ENCODE measurements at places on chromosomes 7 and 10.

- DNase-seq = no peak
- H3K4me3 ChIP-seq = no peak overlapping the region
- no peak overlapping the region for H3K27ac ChIP-seq
- no peaks in the 10 kb centered on the region for H3K4me1 ChIP-seq
- no peaks in the 10 kb centered on the region for H3K36me3 ChIP-seq
- H3K27me3 ChIP-seq = no peaks in the 10 kb centered on the region
These were observed 24.5 kb upstream of the PURB start for GRCh38 chr7:44909596-44910389.

GRCh38 chr7:24432677-24433076 lies 140.6 kb upstream of the PALS2 start:
- no peaks in the 10 kb centered on the region for H3K36me3 ChIP-seq
- no peak overlapping the region for H3K27ac ChIP-seq
- no peak for DNase-seq
- H3K27me3 ChIP-seq = no peaks in the 10 kb centered on the region
- H3K4me3 ChIP-seq = no peak overlapping the region
- no peaks in the 10 kb centered on the region for H3K4me1 ChIP-seq

DNA sequence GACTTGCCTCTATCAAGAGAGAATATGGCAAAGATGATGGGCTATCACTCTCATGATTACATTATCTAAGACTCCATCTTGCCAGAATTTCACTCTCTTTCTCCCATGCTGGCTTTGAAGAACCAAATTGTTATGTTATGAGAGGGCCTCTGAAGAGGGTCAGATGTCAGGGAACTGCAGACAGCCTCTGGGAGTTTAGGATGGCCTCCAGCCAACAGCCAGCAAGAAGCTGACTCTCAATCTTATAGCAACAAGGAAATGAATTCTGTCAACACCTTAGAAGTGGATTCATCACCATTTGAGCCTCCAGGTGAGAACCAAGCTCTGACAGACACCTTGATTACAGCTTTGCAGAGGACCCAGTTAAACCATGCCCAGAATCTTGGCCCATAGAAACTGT lies 33.6 kb downstream of the ZNF22 start:
- H3K27me3 ChIP-seq = no peaks in the 10 kb centered on the region
- H3K4me3 ChIP-seq = no peak overlapping the region
- no peaks in the 10 kb centered on the region for H3K4me1 ChIP-seq
- H3K27ac ChIP-seq = no peak overlapping the region
- no peaks in the 10 kb centered on the region for H3K36me3 ChIP-seq

DNA sequence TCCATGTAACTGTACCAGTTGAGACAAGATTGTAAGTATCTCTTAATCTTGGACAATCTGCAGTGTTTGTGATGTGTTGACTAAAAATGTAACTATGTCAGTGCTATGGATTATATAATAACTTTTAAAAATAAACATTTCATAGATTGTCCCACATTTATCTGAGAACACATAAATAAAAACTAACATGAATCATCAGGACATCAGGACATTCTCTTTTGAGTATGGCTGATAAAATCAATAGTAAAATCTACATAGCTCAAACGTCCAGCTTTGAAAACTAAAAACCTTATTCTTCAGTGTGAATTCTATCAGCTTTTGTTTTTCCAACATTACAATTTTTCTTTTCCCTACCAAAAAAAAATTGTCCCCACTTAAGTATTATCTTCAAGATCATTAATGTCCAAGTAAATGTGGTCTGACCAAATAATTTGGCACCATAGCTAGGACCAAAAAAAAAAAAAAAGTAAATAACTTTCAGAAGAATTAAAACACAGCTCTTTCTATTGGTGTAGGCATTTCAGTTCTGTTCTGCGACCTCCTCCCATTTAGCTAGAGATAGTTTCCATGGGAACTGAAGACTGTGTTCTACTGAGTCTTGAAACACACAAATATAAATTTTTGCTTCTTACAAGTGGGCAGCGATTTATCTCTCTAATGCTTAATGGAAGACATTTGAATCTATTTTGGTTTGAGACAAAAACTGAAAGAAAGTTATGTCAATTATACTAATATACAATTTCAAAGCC lies 123.0 kb upstream of the SGCE start:
- no peak overlapping the region for H3K4me3 ChIP-seq
- no peak overlapping the region for H3K27ac ChIP-seq

GRCh38 chr10:62113680-62114079 lies 155.0 kb downstream of the RTKN2 start:
- DNase-seq = no peak
- H3K4me1 ChIP-seq = no peaks in the 10 kb centered on the region
- no peaks in the 10 kb centered on the region for H3K36me3 ChIP-seq
- H3K4me3 ChIP-seq = no peak overlapping the region

DNA sequence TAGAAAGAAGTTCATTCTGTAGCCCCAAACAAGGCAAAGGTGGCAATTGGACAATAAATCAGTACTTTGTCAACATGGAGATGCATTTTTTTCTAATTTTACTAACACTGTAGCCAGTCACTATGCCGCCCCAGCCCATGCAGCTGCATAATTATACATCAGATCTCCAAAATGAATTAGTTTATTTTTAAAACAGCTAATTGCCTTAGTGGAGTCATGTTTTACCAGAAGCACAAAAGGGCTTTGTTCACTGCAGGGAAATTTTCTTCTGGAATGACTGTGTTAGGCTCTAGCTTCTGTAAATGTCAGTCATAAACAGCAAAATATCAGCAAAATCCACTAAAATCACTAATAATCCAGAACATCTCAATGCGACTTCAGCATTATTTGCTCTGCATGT lies 20.1 kb upstream of the HDAC9 start:
- no peaks in the 10 kb centered on the region for H3K4me1 ChIP-seq
- no peak overlapping the region for H3K27ac ChIP-seq
- H3K36me3 ChIP-seq = no peaks in the 10 kb centered on the region

DNA sequence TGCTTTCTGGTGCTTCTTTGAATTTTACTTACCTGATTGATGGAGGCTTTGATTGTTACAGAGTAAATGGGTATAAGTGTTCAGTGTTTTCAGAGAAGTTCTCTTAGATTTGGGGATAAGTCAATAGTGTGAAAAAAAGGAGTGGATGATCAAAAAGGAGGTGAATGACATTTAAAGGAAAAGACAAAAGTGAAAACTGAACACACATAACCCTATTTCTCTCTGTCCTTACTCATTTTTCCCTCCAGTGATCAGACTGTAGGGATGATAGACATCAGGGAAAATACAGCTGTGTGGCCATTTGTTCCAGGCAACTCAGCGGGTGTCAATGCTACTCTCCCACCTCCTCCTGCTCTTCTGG lies 278 bp downstream of the CPA2 start:
- H3K36me3 ChIP-seq = no peaks in the 10 kb centered on the region
- H3K27me3 ChIP-seq = no peaks in the 10 kb centered on the region
- no peaks in the 10 kb centered on the region for H3K4me1 ChIP-seq
- DNase-seq = no peak
- no peak overlapping the region for H3K27ac ChIP-seq
- no peak overlapping the region for H3K4me3 ChIP-seq

DNA sequence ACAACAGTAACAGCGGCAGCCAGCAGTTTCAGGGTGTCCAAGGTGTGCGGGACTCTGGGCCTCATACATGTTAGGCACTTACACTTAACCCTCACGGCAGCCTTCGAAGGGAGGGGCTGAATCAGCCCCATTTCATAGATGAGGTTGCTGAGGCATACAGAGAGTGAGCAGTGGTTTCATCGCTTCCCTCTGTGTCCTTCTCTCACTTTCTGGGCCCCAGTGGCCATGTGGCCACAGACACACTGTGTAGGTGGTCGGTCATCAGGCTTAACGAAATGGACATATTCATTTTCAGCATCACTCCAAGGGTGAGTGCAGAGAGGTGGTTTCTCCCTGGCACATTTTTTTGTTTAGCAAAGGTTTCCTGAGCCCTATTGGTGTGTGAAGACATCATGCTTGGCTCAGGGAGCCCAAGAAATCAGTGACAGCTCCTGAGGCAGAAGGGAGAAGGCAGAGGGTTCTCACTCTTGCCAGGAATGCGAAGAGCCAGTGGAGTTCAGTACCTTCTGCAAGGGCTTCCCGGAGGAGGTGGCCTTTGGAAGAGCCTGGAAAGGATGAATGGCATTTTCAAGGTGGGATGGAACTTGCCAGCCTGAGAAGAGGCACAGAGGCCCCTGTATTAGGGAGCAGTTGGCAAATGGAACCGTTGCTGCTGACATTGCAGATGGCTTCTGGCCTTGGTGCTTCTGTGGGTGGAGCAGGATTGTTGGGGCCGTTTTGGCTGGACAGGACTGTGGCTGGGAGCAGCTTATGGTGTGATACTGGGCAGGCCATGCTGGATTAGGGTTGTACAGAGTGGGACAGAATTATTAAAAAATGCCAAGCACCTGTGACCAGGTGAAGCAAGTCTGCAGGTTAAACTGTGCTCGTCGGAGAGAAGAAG lies 61.7 kb upstream of the PPIF start:
- DNase-seq = no peak
- peaks cover 9% of the 10 kb centered on the region for H3K4me1 ChIP-seq
- peaks cover 24% of the 10 kb centered on the region for H3K36me3 ChIP-seq
- no peaks in the 10 kb centered on the region for H3K27me3 ChIP-seq
- H3K4me3 ChIP-seq = no peak overlapping the region

- no peak for DNase-seq
- no peak overlapping the region for H3K4me3 ChIP-seq
- H3K36me3 ChIP-seq = no peaks in the 10 kb centered on the region
- no peak overlapping the region for H3K27ac ChIP-seq
- no peaks in the 10 kb centered on the region for H3K27me3 ChIP-seq
These were observed 10.0 kb downstream of the CYP3A43 start for GRCh38 chr7:99837649-99838361.

GRCh38 chr7:101743995-101744360 lies 73.4 kb upstream of the CUX1 start:
- DNase-seq = no peak
- H3K4me3 ChIP-seq = peak overlapping the region; percentile 63
- H3K4me1 ChIP-seq = no peaks in the 10 kb centered on the region

DNA sequence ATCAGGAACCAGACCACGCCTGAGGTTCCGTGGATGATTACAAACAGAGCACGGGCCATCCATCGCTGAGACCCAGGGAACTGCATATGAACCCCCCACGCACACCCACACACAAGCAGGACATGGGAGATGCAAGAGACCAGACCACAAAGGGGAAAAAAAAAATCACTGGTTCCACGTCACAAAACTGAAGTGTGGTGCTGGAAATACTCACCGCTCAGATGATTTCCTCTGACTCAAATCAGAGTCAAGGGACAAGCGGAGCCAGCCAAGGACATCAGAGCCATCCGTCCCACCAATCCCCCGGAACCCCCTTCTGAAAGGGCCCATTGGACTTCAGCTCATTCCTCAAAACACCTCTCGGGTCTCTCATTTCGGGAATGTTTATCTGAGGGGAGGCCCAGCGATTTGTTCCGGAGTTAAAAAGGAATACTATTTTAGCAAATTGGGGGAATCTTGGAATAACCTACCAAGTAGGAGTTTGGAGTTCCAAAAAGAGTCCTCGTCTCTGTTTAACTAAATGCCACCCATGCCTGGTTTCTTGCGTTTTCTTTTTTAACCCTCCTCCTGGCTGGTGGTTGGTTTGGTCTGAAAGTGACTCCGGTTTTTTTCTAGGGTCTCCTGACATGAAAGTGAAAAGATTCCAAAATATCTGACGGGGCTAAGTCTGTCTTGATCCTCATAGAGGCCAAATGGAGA lies 15.0 kb downstream of the SNX8 start:
- no peaks in the 10 kb centered on the region for H3K4me1 ChIP-seq
- peak; percentile 12 for DNase-seq

DNA sequence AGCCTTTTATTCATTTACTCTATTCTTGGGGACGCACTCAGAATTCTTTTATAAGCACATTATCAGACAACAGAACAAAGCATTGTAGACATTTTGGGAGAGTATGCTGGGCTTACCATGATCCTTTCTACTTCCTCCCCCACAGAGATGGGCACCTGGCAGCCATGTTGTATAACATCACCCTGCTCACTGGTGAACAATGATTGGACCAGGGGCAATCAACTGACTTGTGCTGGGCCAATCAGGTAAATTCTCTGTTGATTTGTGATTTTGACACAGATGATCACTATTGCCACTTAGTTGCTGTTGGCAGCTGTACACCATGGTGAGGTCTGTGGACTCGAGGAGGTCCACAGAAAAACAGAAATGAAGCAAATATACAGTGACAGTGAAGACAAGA lies 43.7 kb downstream of the WNT2 start:
- no peak overlapping the region for H3K4me3 ChIP-seq
- DNase-seq = no peak
- H3K27ac ChIP-seq = no peak overlapping the region
- H3K27me3 ChIP-seq = no peaks in the 10 kb centered on the region
- H3K4me1 ChIP-seq = no peaks in the 10 kb centered on the region

DNA sequence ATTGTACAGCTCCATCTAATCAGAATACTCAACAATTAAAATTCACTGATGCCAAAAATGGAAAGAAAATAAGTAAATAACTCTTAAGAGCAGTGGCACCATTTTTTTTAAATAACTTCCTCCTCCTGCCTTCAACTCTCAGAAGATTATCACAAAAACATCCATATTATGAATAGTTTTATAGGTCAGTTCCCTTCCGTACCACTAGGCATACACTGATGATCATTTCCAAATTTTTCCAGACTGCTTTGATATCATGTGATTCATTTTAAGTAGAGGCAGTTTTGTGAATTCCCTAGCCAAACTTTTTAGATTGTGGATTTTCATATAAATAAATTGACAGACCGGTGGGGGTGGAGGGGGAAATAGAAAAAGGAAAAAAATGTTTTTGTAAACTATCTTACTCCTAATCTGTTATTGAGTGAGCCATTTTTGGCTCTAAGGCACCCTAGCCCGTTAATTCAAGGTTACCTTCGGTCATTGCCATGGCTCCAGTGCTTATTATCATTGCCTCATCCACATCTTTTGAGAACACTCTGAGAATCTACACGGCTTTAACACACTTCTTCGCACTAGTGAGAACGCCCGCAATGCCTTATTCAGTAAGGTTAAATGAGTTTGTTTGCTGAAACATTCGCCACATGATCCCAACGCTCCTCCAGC lies 1.0 kb downstream of the FAM107B start:
- H3K27me3 ChIP-seq = no peaks in the 10 kb centered on the region
- H3K36me3 ChIP-seq = no peaks in the 10 kb centered on the region
- H3K4me1 ChIP-seq = no peaks in the 10 kb centered on the region
- no peak overlapping the region for H3K4me3 ChIP-seq
- no peak for DNase-seq
- H3K27ac ChIP-seq = no peak overlapping the region

- no peak overlapping the region for H3K27ac ChIP-seq
- H3K27me3 ChIP-seq = no peaks in the 10 kb centered on the region
- H3K4me1 ChIP-seq = no peaks in the 10 kb centered on the region
- no peak for DNase-seq
These were observed 159.8 kb downstream of the CHN2 start for GRCh38 chr7:29354340-29354739.

- no peak for DNase-seq
- no peaks in the 10 kb centered on the region for H3K27me3 ChIP-seq
- no peaks in the 10 kb centered on the region for H3K36me3 ChIP-seq
- H3K4me3 ChIP-seq = no peak overlapping the region
- no peaks in the 10 kb centered on the region for H3K4me1 ChIP-seq
These were observed 555.0 kb downstream of the INHBA start for GRCh38 chr7:41147606-41148485.

Measured in ascending aorta (tissue), 2 donors.